ENCODE measurements at places on chromosomes 3 and 15.

DNA sequence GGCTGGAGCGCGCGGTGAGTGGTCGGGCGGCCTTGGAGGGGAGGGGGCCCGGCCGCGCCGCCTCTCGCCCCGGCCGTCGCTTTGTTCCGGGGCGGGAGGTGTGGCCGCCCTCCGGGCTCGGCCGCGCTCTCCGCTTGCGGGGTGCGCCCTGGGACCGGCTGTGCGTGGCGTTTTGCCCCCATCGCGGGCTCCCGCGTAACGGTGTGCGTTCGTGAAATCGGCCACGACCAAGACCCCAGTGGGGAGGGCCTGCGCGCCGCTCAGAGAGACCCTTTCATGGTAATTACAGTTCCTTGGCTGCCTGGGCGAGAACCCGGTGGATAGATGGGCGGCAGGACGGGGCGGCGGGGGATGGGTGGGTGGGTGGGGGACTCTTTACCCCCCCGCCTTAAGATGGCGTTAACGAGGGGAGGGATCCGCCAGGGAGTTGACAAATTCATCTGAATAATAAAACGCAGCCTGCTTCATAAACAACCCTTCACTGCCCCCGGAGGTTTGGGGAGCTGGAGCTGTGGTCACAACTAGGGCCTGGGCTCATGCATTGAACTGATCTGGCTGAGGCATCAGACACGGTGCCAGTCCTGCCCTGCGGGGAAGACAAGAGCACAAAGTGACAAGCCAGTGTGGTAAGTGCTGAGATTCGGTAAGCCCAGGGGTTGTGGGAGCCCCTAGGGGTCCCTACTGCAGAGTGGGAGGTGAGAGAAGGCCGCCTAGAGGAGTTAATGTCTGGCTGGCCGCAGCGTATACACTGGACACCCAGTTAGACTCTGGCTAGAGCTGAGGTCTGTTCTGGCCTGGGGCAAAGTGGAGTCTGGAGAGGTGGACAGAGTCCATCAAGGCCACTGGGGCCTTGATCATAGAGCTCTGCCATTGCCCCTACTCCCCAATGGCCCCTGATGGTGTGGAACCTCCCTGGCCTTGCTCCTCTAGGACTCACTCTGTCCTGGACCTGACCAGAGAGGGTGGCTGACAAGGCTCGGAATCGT, 668 bp downstream of the MRAS start:
- DNase-seq: no peak

DNA sequence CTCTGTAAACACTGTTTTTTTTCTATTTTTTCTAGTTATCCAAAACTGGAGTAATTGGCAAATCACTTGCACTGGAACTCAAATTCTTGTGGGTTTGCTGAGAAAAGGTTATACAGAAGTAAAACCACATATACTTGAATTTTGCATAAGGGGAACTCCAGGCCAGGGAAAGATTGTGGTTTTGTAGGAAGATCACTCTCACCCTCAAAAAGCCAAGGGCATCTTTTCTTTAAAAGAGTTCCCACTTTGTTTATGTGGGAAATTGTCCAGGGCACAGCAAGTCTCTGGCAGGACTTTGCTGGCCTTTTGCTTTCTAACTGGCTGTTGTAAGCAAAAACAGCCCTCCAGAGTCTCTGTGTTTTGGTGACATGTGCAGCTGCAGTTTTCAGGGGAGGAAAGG, 340.3 kb upstream of the RBMS3 start:
- DNase-seq: peak; percentile 59

DNA sequence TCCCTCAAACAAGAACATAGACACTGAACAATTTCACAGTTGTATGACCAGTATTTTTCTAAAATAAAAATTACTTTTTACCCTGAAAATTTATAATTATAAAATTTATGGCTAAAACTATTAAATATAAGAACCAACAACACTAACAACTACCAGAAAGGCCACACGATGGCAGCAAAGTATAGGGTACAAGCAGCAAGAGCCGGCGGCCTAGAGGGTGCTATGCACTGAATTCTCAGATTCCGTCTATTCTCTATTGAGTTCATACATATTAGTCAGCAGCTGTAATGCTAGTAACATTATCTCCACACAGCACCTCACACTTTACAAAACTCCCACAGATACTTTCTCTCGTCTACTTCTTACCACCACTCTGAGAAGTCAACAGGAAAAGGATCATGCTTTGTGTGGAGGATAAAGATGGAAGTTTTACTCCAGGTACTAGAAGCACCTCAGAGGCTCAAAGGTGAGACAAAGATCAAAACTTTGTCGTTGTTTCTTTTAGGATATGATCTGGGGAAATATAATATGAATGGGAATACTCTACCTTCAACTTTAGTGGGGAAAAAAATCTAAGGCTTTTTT, 160.5 kb downstream of the FGF12 start:
- DNase-seq: peak; percentile 75

GRCh38 chr15:34019369-34019990, 19.5 kb downstream of the AVEN start:
- DNase-seq: no peak

DNA sequence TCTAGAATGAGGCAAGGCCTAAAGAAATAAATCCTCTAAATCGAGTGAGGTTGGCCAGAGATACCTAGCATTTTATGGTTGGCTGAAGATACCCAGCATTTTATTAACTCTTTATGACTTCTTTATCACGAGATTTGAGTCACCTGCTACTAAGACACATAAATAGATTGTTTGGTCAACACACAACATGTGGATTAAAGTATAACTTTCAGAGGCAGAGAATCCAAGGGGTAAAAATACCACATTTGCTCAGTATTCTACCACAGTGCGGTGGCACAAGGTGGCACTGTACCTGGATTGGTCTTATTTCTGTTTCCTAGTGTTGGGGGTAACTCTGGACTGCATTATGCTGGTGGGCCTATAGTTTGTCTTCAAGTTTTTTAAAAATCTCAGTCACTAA, 27.0 kb upstream of the VILL start:
- DNase-seq: peak; percentile 26

GRCh38 chr15:92393071-92393979, at the start of gene ST8SIA2:
ST8SIA2 (plus strand) TSS chr15:92393881; CDS start chr15:92394065, 184 bp downstream.
- peak; percentile 23 for DNase-seq

- DNase-seq: no peak
These were observed 204.2 kb downstream of the NFKBIZ start for GRCh38 chr3:102053375-102053989.

DNA sequence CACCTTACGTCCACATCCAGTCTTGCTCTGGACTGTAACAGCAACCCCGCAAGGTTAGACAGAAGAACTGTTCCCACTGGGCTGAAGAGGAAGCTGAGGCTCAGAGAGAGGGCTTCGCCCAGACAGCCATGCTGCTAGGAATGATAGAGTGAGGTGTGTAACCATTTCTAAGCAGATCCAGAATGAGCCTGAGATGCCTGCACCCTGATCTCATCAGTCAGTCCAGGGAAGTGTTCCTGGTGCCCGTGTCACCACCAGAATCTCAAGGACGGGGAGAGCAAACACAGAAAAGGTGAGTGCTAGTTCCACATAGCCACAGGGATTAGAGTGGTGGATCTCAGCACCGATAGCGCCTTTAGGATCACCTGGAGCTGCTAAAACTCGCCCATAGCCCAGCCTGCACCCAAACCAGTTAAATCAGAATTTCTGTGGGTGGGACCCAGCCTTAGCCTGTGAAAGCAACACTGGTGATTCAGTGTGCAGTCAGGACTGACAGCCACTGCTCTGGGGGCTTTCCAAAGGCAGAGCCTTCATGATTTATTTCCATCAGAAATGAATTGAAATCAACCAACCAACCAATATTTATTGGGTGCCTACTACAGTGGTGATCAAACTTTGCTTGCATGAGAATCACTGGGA, 12.3 kb downstream of the ISLR start:
- DNase-seq: no peak

DNA sequence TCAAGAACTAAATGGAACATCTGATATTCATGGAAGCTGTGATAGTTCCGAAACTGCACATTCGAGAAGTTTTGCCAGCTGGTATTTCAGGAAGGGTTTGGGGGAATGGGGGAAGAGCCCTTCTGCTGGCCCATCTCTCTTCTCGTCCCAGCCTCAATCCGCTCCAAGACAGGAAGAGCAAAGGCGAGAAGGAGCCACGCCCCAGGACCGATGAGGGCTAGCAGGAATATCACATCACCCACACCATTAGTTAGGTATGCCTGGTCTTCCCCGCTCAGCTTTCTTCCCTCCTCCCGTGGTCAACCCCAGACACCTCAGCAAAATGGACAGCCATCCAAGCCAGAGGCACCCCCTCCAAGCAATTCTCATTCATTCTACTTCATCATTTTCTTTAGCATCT, 14.9 kb upstream of the PCSK6 start:
- no peak for DNase-seq

DNA sequence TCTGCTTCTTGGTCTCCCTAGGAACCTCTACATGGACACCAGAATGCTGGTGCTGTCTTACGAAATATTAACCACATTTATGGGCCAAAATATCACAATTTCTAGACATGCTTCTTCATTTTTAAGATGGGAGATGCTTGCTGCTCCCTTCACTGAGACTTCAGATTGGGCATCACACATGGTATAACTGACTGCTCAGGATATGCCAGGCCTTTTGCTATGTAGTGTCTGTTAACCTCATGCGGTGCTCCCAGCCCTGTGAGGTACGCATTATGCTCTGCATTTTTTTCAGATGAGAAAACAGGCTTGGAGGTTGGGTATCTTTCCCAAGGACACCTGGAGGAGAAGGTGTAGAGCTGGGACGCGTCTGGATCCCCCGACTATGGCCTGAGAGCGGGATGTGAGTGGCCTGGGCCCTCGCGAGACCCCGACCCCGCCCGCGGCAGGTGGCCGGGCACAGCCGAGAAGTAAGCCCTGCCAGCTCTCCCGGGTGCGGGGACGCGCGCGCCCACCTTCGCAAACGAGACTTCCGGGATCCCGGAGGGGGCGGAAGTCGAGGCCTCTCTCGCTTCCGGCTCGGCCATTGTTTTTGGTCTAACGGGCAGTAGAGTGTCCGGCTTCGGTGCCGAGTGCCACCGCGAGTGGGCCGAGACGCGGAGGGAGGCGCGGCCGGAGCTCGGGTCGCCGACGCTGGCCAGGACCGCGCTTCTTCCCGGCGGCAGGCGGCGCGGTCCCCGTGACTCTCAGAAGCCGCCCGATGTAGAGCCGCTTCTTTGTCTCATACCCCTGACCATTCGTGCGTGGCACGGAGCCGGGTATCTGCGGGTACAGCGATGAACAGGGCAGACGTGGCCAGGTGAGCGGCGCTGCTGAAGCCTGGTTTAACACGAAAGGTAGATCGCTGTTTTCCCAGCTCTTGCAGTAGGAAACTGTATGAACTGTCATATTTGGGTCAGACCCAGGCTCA, at the start of gene ZKSCAN7:
TSS of gene ZKSCAN7 (plus strand) at position 568 of the 967 bp plus-strand sequence. CDS start 1,855 bp downstream, outside the sequence.
- peak; percentile 61 for DNase-seq

GRCh38 chr15:77905301-77905920, 172.1 kb downstream of the TBC1D2B start:
- no peak for DNase-seq

DNA sequence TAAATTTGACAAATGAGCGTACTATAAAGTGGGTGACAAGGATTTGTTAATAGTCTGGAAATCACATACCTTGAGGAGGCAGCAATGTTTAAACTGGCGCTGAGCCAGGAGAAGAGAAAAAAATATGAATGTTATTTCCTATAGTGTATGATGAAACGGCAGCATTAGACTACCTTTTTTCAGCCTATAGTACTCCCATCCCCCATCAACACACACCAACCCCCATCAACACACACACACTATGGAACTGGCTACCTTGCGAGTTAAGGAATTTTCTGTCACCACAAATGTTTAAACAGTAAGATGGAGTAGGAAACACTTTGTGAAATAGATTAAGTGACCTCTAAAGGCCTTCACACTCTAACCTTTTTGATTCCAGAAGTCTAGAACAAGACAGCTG, 46.8 kb upstream of the ZCWPW2 start:
- no peak for DNase-seq

GRCh38 chr3:66021731-66022131, 17.0 kb downstream of the MAGI1 start:
- DNase-seq: no peak

DNA sequence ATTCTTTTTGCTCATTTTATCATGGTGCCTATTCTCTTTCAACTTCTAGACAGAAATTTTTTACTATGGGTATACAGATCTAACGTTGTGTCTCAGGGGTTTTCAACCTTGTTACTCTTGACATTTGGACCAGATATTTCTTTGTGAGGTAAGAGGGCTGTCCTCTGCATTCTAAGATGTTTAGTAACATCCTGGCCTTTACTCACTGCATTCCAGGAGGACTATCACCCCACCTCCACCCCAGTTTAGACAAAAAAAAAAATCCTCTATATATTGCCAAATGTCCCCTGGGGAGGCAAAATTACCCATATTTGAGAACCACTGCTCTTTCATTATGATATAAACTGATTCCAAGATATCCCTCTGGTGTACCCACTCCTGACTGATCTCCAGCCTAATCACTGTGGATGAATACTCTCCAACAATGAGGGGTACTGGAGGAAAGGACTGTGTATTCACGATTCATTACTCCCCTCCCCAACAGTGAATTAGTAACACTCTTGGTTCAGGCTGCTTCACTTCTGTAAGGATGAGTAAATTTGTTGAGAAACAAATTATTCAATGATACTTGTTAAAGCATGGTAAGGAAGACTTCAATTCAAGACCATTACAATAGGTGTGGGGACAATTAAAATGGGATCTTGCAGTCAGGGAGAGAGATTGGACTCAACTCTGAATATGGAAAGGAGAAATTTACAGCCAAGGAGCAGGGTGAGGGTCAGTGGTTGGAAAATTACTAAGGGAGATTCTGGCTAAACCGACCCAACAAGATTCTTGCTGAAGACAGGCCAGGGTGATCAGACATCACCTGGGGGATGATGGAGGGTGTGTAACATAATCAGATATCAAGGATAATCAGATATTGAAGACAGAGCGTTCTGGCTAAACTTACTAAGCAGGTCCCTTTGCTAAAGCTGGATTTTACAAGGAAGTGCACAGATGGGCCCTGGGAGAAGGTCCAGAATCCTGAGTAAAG, 123.8 kb upstream of the DAZL start:
- no peak for DNase-seq

DNA sequence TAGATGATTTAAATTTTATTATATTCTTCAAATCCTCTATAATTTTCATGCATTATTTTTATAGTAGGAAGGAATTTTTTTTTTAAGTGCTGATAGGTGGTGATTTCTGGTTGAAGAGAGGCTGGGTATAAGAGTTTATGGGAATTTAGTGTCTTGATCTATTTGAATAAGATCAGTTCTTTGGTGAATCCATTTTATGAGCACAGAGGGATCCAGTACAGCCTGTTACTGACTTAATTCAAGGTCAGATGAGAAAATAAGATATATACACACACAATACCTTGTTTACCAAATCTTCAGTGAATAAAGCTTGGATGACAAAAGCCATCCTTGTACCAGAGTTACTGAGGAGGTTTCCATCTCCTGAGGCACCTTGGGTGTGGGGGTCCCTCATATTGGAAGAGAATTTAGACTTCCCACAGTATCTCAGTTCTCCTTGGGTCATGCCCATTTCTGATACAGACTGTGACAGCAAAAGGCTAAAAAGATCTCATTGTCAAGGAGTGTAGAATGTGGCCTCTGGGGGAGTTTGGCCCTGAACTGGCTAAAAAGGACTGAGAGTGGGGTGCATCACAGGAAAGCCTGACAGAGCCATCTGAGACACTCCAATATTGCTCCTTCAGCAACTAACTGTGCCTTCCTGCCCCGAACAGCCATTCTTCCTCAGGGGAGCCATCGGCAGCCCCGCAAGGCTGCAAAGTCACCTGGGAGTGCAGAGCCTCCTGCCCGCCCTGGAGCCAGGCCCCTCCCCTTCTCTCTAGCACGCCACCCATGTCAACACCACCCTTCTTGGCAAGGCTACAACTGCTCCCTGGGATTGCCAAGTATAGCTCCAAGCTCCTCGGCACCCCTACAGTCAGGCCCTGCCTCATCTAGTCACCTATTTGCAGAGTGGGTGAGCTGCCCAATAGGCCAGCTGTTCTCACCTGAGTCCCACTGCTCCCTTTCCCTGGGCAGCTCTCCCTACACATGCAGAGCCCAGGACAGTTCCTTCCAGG, 43.1 kb upstream of the HACD2 start:
- no peak for DNase-seq
